HFFc6 (cell line): ENCODE measurements at places on chromosomes 5 and 9. TPM values are rescaled to one million over a fixed set of nuclear protein-coding genes. Genes with fewer than 3 reads are reported as not detected.

The HTR4 gene
- not detected in 3 replicates for total RNA-seq

- peaks cover 16% of the 10 kb centered on the region for H3K4me1 ChIP-seq
- peaks cover 22% of the 10 kb centered on the region; the same call in 1 of the 2 replicates for H3K27me3 ChIP-seq
- H3K36me3 ChIP-seq: no peaks in the 10 kb centered on the region
- DNase-seq: no peak
- H3K27ac ChIP-seq: peak overlapping the region; percentile 50; the same call in 1 of the 2 replicates
Observed at GRCh38 chr9:124242331-124243194, 15.2 kb upstream of the NEK6 start.

DNA sequence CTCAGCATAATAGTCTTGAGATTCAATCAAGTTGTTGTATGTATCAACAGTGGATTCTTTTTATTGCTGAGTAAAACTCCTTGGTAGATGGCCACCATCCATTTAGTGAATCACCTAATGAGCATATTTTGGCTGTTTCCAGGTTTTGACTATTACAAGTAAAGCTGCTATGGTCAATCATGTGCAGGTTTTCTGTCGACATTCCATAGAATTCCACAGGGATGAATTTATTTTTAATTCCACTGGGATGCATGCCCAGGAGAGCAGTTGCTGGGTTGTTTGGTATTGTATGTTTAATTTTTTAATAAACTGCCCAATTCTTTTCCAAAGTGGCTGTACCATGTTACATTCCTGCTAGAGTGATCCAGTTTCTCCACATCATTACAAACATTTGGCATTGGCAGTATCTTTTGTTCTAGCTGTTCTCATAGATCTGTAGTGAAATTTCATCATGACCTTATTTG, 10.5 kb upstream of the S1PR3 start:
- no peak overlapping the region for H3K4me3 ChIP-seq
- DNase-seq: peak; percentile 81
- peak overlapping the region; percentile 63; the same call in 1 of the 2 replicates for H3K27ac ChIP-seq
- peaks cover 7% of the 10 kb centered on the region; the same call in 1 of the 2 replicates for H3K27me3 ChIP-seq
- peaks cover 15% of the 10 kb centered on the region for H3K4me1 ChIP-seq

DNA sequence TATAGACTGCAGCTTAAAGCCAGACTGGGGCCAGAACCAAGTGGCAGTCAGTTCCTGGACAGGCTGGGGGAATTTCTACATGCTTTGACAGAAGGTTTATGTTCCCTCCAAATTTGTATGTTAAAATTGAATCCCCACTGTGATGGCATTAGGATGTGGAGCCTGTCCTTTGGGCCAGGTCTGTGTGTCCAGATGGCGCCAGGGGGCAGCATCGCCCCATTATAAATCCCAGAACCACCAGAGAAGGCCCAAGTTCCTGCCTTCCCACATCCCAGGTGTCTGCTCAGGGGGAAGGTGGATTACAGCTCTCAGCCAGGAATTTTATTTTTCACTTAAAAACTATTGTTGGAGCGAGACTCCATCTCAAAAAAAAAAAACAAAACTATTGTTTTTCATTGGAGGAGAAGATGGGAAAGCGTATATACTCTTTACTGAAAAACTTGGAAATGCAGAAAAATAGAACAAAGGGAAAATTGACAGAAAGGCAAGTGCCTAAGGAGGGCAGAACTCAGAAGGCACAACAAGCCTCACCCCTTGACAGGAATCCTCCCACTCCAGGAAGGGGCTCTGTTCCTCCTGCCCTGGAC, 5.0 kb downstream of the IL3 start:
- H3K27me3 ChIP-seq: peaks cover 4% of the 10 kb centered on the region
- H3K36me3 ChIP-seq: no peaks in the 10 kb centered on the region
- peaks cover 14% of the 10 kb centered on the region for H3K4me1 ChIP-seq
- H3K27ac ChIP-seq: no peak overlapping the region; the same call in 1 of the 2 replicates
- DNase-seq: peak; percentile 51

GRCh38 chr9:5524090-5524489, 13.8 kb downstream of the PDCD1LG2 start:
- H3K4me3 ChIP-seq: no peak overlapping the region
- peaks cover 21% of the 10 kb centered on the region for H3K4me1 ChIP-seq
- H3K36me3 ChIP-seq: peaks cover 39% of the 10 kb centered on the region
- no peak overlapping the region for H3K27ac ChIP-seq
- H3K27me3 ChIP-seq: no peaks in the 10 kb centered on the region

DNA sequence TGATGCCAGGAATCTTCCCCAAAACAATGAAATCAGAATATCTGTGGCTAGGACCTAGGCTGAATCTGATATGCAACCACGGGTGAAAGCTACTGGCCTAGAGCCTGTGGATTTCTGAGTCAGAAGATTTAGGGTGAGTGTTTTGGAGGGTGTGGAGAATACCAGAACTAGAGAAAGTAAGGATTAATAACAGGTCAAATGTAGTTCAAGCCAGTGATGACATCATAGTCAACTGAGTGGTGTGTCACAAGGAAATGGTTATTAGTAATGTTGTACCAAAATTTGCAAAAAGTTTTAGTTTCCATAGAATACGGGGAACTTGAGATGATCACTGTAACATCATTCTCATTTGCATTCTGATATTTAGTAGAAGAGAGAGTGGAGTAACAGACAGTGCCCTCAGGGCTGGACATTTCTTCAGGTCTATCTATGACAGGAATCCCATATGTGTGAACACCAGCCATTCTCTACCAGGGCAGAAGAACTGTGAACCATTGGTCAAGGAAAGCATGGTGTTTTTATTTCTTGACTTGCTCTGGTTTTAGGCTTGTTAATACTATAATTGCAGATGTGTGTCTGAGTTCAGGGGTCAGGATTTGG, 3.7 kb downstream of the GALNT12 start:
- 0 out of 2 replicates have a peak overlapping the region, but pooled peaks have one; percentile 33 for H3K27ac ChIP-seq
- peaks cover 26% of the 10 kb centered on the region for H3K4me1 ChIP-seq

- DNase-seq: no peak
- no peaks in the 10 kb centered on the region for H3K4me1 ChIP-seq
- no peaks in the 10 kb centered on the region for H3K36me3 ChIP-seq
- H3K4me3 ChIP-seq: no peak overlapping the region
Observed at GRCh38 chr9:133087429-133088145, 25.8 kb downstream of the CEL start.

The LRRC19 gene
- not detected in 3 replicates for total RNA-seq

GRCh38 chr9:8778356-8778755, 978.8 kb upstream of the DMAC1 start:
- DNase-seq: no peak
- H3K4me1 ChIP-seq: no peaks in the 10 kb centered on the region
- no peak overlapping the region for H3K27ac ChIP-seq
- no peaks in the 10 kb centered on the region for H3K36me3 ChIP-seq
- no peaks in the 10 kb centered on the region for H3K27me3 ChIP-seq

DNA sequence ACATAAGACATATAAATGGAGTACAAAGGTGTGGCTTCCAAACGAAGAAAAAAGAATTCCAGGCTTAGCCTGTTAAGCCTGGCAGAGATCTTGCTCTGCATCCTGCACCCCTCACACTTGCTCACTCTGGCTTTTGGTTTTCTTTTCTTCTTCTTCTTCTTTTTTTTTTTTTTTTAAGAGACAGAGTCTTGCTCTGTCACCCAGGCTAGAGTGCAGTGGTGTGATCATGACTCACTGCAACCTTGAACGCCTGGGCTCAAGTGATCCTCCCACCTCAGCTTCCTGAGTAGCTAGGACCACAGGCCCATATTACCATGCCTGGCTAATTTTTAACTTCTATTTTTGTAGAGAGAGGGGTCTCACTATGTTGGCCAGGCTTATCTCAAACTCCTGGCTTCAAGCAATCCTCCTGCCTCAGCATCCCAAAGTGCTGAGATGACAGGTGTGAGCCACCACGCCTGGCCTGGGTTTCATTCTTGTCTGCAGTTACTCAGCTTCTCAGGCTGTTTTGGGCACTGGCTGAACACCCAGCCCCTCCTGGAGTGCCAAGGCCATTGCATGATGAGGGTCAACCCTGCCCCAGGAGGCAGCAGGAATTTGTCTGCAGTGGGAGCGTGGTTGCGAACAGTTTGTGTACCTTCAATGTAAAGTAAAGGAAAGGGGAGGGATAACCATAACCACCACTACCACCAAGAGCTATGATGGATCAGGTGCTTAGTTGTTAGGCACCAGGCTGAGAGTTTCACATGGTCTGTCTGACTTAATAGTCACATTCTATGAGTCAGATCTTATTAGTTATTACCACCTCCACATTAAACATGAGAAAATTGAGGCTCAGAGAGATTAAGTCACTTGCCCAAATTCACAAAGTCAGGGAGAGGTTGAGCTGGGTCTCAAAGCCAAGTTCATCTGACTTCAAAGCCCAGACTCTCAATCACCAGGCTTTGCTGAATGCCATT, 219.2 kb upstream of the PANK3 start:
- no peaks in the 10 kb centered on the region for H3K36me3 ChIP-seq
- peaks cover 27% of the 10 kb centered on the region for H3K4me1 ChIP-seq
- H3K27me3 ChIP-seq: peaks cover 6% of the 10 kb centered on the region

The AFF4 gene
- 81.1 and 89.5 TPM in 2 replicates for total RNA-seq

The NR4A3 gene
- total RNA-seq: 1.3 to 3.1 TPM (median 1.7 TPM) in 3 replicates

The GABRG2 gene
- not detected in 3 replicates for total RNA-seq

GRCh38 chr5:132389585-132390286, 20.2 kb downstream of the SLC22A5 start:
- H3K27ac ChIP-seq: peak overlapping the region; percentile 91
- H3K36me3 ChIP-seq: peaks cover 9% of the 10 kb centered on the region; the same call in 1 of the 2 replicates
- DNase-seq: peak; percentile 100
- peaks cover 61% of the 10 kb centered on the region for H3K4me1 ChIP-seq

GRCh38 chr5:91382530-91383026, 539 bp downstream of the ARRDC3 start:
- peaks cover 38% of the 10 kb centered on the region for H3K36me3 ChIP-seq
- peak overlapping the region; percentile 99 for H3K27ac ChIP-seq
- peaks cover 15% of the 10 kb centered on the region for H3K27me3 ChIP-seq

The AQP7 gene
- not detected in 3 replicates for total RNA-seq

DNA sequence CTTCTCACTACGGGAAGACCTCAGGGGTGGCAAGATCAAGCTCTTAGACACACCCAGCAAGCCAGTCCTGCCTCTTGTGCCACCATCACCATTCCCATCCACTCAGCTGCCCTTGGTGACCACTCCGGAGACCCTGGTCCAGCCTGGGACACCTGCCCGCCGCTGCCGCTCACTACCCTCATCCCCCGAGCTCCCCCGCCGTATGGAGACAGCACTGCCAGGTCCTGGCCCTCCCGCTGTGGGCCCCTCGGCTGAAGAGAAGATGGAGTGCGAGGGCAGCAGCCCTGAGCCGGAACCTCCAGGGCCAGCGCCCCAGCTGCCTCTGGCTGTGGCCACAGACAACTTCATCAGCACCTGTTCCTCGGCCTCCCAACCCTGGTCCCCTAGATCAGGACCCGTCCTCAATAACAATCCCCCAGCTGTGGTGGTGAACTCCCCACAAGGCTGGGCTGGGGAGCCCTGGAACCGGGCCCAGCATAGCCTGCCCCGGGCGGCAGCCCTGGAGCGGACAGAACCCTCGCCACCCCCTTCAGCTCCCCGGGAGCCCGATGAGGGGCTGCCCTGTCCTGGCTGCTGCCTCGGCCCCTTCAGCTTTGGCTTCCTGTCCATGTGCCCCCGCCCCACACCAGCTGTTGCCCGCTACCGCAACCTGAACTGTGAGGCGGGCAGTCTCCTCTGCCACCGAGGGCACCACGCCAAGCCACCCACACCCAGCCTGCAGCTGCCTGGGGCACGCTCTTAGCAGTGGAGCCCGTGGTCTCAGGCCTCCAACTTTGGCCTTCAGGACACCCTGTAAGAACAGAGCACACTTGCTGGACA, 4.1 kb downstream of the TESK1 start:
- no peak for DNase-seq
- peaks cover 5% of the 10 kb centered on the region for H3K27me3 ChIP-seq
- no peak overlapping the region for H3K4me3 ChIP-seq

The IFNA13 gene
- not detected in 3 replicates for total RNA-seq

GRCh38 chr5:93378073-93378472, 202.9 kb downstream of the NR2F1-AS1 start:
- H3K27ac ChIP-seq: peak overlapping the region; percentile 66
- no peaks in the 10 kb centered on the region; the same call in 1 of the 2 replicates for H3K27me3 ChIP-seq
- DNase-seq: peak; percentile 70
- peak overlapping the region; percentile 5; the same call in 1 of the 2 replicates for H3K4me3 ChIP-seq
- peaks cover 32% of the 10 kb centered on the region for H3K4me1 ChIP-seq
- peaks cover 7% of the 10 kb centered on the region; the same call in 1 of the 2 replicates for H3K36me3 ChIP-seq

DNA sequence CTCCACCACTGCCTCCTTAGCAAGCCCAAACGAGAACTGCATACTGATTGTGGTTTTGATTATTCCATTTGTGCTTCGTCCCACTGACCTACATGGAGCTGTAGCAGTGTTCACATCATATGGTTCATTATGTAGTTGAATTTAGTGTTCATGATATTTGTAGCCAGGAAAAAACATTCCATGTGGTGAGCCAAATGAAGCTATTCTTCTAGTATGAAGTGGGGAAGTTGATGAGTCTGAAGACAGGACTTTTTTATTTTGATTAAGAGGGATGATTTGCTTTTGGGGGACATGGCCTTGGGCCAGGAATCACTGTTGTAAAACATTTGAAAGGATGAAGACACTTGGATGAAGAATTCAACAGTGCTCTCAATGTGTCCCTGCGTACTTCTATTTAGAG, 192.9 kb upstream of the SLC27A6 start:
- no peak overlapping the region for H3K4me3 ChIP-seq
- no peaks in the 10 kb centered on the region for H3K36me3 ChIP-seq
- no peak overlapping the region for H3K27ac ChIP-seq
- H3K27me3 ChIP-seq: peaks cover 2% of the 10 kb centered on the region
- no peak for DNase-seq

DNA sequence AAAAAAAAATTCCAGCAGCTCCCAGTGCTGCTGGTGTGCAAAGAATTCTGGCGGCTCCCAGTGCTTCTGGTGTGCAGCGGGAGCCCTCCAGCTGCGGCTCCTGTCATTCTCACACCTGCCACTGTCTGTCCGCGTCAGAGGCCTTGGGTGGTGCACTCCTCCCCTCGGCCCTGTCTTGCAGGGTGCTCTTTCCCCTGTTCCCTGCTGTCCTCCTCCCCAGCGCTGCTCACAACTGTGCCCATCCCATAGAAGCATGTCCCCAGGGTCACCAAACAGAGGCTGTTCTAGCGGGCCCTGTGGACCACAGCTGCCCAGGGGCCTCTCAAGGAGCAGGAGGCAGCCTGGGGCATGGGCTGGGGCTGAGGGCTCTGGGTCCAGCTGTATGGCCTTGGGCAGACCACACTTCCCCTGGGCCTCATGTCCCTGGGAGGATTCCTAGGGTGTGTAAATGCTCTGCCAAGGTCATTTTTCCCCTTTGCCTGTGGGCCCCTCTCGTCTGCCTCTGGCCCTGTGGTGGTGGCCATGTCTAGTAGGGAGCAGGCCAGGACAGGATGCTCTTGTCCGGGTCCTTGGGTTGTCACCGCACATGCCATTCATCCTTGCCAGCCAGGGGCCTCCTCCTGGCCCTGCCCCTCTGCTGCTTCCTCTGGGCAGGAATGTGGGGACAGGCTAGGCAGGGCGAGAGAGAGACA, 68.2 kb downstream of the PHF2 start:
- peaks cover 12% of the 10 kb centered on the region for H3K36me3 ChIP-seq
- no peak overlapping the region for H3K4me3 ChIP-seq
- no peak overlapping the region for H3K27ac ChIP-seq
- H3K4me1 ChIP-seq: peaks cover 33% of the 10 kb centered on the region

The SARDH gene
- 0.23 to 4.5 TPM (median 0.24 TPM) in 3 replicates for total RNA-seq
